ENCODE measurements at places on chromosomes 13 and 19.

DNA sequence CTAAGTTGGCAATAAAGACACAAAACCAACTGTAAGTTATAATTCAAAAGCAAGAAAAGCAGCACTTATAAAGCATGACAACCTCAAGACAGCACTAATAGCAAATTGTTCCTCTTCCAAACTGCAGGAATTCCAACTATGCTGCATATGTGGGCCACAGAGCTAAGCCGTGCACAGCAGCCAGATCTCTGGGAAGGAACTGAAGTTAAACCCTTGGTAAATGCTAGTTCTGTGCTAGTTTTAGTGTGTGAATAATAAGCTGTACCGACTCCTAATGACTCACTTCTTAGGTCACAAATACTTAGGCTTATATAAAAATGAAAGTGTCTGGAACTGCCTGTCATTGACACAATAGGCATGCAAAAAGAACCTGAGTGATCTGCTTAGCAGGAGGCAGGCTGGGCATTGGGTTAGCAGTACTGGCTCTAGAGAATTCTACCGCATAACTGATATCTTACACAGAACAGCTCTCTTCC, 21.2 kb upstream of the GTF3A start:
- DNase-seq, result no peak

DNA sequence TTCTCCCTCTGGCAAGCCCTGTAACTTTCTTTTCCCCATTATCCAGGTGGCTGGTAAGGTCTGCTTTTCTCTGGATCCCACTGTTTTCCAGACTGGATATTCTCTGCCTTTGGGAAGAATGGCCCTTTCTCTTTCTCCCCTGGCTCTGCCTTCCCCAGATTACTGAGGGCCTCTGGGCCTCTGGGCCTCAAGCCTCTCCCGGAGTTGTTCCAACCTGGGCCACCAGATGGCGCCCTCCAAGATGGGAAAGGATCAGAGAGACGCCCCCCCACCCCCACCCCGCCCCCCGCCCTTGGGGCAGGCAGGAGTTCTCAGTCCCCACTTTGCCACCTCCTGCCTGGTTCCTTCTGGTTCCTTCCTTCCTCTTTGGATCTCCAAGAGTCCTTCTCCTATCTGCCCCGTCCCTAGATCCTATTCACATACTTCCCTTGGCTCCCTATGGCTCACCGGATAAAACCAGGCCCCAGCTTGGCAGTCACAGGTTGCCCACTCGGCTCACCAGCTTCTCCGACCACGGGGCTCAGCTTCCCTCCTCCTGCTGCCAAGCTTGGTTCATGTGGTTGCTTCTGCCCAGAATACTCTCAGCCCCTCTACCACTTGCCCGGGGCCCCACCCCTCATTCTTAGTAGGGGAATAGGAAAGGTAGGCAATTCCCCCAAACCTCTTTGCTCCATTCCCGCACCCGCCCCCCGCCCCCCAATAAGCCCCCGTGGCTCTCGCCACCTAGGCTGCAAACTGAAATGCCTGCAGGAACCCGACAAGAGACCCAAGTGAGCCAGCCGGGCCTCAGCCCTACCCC, 13.1 kb downstream of the EPS8L1 start:
- peak; percentile 56 for DNase-seq

- DNase-seq, result peak; percentile 20
Measured at GRCh38 chr13:42594481-42595252, 20.7 kb downstream of the TNFSF11 start.

GRCh38 chr13:84265257-84265764, 383.0 kb upstream of the SLITRK1 start:
- no peak for DNase-seq

DNA sequence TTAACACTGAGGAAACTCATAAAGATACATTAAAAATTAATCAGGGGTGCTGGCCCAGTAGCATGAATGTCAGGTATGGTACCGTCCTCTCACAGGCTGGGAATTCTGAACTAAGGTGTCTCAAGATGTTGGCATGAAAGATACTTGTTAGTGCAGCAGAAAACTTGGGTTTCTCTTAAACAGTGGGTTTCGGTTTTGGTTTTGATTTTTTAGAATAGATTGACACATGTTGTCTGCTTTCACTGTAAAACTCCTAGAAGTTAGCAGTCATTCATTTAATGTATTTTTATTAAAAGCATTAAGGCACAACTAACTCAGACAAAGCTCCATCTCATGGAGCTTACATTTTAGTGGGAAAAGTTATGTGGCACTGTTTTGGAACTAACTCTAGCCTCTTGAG, 3.5 kb upstream of the OBI1 start:
- DNase-seq, result no peak

DNA sequence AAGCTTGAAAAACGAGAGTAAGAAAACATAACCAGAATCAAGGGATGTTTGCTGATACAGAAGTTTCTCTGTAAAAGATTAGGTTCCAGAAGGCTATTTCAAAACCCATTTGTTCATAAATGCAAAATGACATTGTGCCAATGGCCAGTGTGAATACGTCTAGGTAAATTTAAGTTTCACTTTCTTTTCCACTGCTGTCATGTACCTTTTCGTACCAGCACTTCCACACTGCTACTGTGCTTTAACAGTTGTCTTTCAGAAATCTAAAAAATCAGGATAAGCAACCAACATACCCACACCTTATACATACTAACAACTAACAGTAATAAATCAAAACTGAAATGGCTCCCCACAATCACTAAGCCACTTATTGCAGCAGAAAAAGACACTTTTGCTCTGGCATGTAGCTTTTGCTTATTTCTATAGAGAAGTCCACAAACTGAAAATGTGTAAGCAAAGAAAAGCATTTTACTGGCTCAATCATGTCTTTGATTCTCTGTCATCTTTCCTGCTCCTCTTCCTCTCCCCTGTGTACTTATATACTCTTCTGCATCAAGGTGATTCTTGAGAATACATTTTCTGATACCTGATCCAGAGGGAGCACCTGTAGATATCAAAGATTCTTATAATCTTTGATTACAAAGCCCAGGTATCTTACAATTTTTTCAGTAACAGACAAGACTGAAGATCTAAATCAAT, 34.3 kb downstream of the ELF1 start:
- DNase-seq, result no peak

DNA sequence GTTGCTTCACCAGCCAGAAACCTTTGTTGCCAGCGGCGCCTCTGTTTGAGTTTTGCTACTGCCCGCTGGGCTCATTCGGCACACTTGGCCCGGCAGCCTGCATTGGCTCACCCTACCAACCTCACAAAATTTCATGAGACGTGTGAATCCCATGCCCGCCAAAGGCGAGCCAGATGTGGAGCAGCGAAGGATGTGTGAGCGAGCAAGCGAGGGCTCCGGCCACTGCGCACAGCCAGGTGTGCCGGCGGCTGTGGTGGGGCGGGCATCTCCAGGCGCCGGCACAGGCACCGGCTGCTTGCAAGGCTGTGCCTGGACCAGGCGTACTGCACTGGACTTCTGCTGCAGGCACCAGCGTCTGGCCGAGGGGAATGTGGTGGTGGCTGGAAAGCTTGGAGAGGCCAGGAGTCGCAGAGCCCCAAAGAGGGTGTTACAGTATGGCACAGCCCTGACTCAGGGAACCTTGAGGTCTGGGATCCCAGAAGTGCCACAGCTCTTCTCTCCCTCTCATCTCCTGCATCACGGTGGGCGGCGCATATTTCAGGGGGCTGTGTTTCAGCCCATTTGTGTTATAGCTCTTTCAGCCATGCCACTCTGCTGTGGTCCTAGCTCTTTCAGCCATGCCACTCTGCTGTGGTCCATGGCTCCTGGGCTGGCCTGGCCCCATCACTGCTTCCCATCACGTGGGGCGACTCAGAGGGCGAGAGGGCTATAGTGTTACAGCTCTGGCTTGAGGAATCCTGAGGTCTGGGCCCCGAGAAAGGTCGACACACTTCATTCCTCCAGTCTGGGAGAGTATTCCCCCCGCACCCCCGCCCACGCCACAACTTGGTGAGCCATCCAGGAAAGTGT, 592.0 kb upstream of the SLITRK5 start:
- DNase-seq, result no peak

DNA sequence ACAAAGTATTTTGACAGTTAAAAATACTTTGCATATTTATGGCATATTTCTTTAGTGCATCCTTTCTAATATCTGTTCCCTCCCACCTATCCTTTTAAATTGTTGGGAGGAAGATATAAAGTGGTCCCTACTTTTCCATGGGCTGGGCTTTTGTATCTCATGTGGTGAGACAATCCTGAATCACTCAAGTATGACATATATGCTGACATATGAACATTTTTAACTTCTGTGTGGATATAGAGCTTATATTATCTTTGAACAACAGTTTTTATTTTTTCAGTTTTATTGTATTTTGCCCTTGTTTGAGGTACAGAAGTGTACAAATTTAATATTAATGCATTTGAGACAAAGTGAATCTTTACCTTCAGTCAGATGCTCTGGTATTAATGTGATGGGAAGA, 3.4 kb downstream of the ZMYM2 start:
- DNase-seq, result no peak

DNA sequence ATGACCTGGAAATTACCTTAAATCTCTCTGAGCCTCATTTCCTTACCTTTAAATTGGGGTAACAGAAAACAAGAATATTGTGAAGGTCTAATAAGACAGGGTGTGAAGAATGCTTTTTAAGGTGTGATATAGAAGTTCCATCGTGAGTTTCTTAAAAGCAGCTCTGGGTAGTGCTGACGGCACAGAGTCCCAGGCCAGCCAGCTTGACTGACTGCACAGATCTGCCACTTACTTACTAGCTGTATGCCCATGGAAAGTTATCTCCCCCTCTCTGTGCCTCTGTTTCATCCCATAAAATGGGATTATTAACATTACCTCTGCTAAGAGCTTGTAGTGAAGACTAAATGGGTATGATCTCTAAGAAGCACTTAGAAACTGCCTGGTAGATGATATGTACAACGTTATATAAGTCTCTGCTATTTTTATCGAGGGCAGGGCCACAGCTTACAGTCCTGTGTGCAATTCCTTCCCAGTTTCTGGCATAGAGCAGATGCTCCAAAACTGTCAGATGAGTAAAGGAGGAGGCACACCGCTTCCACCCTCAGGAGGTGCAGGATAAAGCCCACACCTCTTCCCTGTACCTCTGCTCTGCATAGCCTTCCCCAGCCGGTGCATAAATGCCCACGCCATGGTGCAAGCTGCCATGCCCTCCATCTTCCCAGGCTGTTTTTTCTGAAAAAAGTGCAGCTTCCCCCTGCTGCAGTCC, 99.6 kb downstream of the MBNL2 start:
- DNase-seq, result no peak

- no peak for DNase-seq
Measured at GRCh38 chr13:27487776-27488175, 37.4 kb upstream of the MTIF3 start.

- no peak for DNase-seq
Measured at GRCh38 chr13:40141859-40142555, 486.5 kb downstream of the COG6 start.

DNA sequence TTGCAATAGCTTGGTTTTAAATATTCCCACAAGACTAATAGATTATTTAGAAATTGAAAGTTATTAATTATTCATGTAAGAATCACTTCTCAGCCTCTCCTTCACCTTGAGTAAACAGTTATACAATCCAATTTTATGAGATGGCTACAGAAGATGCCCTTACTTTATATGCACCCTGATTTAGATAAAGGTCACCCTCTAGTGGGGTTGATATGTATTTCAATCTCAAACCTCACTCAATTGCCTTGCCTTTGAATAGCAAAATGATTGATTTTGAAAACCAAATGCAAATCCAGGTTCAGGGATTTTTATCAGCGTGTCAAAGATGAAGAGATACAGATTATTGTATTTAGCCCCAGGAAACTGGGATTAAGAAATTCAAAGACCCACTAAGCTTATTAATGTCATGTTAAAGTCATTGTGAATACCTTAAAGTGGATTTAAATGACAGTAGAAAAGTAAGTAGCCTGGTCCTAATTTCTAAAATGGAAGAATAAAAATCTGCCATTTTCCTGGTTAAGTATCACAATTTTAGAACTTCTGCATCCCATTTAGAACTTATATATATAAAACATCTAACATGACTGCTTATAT, 305.1 kb downstream of the ITGBL1 start:
- DNase-seq, result no peak

GRCh38 chr19:29945433-29945832, 3.4 kb downstream of the URI1 start:
- DNase-seq, result no peak

GRCh38 chr13:59319276-59319675, 844.5 kb downstream of the DIAPH3 start:
- DNase-seq, result no peak

DNA sequence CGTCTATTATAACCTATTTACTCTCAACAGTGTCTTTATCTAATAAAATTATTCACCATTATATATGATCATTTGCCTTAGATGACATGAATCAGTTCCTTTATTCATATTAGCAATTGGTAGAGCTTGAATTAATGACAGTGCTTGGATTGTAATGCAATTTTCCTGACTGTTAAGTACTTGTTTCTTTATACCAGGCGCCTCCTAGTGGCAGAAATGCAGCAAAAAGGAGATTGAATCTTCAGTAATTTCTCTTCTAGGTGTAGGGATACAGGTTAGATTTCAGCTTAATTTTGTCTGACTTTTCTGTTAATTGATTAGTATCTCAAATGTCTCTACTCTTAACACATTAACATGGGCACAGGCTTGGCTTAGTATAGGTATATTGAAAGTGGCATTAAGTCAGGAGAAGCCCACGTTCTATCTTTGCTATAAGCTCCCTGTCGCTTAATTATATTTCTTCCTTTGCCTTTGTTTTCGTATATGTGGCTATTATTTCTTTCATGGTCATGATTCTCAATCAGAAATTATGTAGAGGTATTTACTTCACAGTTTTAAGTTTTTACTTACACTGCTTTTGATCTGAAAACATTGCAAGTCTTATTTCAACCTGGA, 9.1 kb upstream of the LHFPL6 start:
- DNase-seq, result peak; percentile 13

DNA sequence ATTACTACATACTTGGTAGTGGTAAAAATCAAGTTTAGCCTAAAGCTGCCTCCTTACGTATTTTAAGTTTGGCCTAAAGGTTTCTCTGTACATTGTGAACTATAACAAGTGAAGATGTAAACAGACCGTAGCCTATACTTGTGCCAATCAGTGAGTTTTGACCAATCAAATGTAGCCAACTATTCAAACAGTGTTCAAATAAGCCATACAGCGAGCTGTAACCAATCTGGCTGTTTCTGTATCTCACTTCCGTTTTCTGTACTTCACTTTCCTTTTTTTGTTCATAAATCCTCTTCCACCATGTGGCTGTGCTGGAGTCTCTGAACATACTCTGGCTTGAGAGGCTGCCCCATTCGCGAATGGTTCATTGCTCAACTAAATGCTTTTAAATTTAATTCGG, 2504.6 kb downstream of the PCDH9 start:
- DNase-seq, result no peak

- no peak for DNase-seq
Measured at GRCh38 chr13:80562433-80563156, 221.7 kb upstream of the SPRY2 start.

- no peak for DNase-seq
Measured at GRCh38 chr19:8265872-8266271, 42.3 kb downstream of the CD320 start.

DNA sequence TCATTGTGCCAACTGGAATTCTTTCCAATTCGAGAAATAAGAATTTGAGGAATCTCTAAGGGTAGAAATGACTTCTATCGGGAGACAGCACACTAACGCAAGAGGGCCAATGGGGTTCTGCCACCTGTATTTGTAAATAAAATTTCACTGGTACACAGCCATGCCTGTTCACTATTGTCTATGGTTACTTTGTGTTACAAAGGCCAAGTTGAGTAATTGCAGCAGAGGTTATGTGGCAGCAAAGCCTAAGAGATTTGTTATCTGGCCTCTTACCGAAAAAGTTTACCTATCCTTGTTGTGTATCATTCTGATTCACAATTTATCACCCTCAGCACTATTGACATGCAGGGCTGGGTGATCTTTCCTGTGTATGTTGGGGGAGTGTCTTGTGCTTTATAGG, 278.0 kb downstream of the KLF5 start:
- no peak for DNase-seq

Measured in stimulated activated naive B cell treated with anti-CD40 and anti-IgM and Interleukin-4, amounts not matched to agents 10 μg/mL and 1 μg/mL and 100 μg/mL, for 72 hours (primary cell).